ENCODE measurements at places on chromosomes 16 and 17.

DNA sequence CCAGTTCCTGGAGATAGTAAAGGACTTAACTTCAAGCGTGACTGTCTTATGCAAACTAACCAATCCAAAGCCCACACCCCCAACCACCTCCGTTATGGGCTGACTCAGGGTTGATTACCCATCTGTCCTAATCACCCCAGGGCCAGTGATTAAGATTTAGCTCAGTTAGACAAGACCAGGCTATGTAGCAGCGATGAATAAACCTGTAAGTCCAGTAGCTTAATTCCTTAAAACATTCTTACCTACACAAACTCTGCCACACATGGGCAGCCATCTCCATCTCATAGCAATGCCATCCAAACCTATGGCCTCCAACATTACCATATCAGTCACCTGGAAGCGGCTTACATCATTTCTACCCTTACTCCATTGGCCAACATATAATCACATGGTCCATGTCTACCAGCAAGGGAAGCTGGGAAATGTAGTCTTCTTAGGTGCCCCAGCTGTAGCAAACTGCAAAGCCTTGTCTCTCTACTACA, 266.7 kb downstream of the SHISA9 start:
- no peak for DNase-seq

GRCh38 chr17:61002316-61002736, 324.7 kb downstream of the BCAS3 start:
- peak; percentile 15 for DNase-seq

GRCh38 chr17:36933512-36934143, 3.6 kb upstream of the LHX1 start:
- DNase-seq: no peak

DNA sequence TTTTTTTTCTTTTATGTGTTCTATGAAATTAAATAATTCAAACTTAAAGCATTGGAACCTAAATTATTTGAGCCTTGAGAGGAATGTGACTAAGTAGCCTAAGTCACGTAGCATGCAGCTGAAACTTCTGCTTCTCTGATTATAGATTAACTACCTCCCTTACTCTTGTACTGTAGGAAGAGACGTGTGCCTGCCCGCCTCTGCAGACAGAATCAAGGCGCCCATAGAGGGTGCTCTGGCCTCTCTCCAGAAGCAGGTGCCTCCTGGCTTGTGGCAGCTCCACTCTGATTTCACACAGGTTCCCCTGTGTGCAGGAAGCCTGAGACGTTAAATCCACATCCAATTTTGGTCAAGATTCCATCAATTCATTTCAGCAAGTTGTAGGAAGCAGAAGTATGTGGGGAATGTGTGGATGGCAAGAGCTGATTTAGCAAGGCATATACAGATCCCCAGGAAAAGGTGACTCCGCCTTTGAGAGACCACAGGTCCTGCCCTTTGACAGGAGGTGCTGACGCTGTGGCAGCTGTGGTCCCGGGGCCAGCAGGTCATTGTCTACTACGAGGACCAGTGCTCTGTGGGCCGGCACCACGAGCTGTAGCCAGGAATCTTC, 1418.8 kb downstream of the CDH11 start:
- DNase-seq: no peak

DNA sequence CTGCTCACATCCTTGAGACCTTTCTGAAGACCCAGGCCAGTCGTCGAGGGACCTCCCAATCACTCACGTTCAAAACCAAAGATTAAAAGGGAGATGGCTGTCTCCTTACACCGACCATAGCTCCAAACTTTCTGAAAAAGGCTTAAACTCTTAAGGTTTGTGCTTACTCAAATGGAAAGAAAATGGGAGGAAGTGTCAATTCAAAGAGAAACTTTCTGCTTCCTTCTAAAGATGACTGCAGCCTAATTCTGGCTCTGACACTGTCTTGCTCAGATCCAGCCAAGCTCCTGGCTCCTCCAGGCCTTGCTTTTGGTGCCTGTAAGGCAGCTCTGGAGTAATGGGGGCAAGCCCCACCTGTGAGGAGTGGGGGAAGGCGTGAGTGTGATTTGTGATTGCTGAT, 54.9 kb upstream of the WSB1 start:
- DNase-seq: no peak

- no peak for DNase-seq
Observed at GRCh38 chr16:66266436-66267291, 99.8 kb upstream of the CDH5 start.

- no peak for DNase-seq
Observed at GRCh38 chr16:48608871-48609651, 919 bp downstream of the N4BP1 start.

- DNase-seq: no peak
Observed at GRCh38 chr17:49353607-49354006, 8.4 kb downstream of the ZNF652 start.

DNA sequence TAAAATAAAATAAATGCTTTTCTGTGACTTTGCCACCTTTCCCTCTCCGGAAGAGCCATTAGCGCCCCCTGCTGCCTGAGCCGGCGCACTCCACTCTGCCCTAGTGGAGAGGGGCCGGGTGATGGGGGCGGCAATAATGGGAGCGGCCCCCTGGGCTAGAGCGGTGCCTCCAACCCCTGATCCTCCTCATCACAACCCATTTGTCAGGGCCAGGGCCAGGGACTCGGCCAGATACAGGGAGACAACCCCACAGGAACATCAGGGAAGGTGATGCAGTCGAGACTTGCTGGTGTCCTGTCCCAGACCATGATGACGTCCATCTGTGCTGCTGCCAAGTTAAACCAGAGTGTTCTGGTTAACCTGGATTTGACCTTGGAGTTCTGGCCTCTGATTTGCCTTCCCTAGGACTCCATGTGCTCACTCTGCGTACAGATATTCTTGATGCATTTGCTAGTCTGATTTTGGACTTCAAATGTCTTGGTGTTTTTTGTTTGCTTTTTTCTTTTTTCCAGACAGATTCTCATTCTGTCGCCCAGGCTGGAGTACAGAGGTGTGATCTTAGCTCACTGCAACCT, 46.1 kb upstream of the BPTF start:
- no peak for DNase-seq

GRCh38 chr17:76500074-76500746, 1.0 kb downstream of the RHBDF2 start:
- DNase-seq: no peak

DNA sequence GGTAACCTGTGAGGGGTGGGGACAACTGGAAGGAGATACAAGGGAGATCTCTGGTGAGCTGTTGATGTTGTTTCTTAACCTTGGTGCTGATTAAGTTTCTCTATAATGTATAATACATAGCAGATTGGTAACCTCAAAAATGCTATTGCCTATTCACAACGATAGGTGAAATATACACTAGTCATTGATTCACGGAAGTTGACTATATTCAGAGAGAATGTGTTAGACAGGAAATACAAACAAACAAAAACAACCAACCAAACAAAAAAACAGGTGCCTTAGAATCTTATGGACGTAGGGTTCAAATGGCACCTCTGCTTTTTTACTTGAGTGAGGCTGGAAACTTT, 21.5 kb downstream of the HSD17B2 start:
- no peak for DNase-seq

DNA sequence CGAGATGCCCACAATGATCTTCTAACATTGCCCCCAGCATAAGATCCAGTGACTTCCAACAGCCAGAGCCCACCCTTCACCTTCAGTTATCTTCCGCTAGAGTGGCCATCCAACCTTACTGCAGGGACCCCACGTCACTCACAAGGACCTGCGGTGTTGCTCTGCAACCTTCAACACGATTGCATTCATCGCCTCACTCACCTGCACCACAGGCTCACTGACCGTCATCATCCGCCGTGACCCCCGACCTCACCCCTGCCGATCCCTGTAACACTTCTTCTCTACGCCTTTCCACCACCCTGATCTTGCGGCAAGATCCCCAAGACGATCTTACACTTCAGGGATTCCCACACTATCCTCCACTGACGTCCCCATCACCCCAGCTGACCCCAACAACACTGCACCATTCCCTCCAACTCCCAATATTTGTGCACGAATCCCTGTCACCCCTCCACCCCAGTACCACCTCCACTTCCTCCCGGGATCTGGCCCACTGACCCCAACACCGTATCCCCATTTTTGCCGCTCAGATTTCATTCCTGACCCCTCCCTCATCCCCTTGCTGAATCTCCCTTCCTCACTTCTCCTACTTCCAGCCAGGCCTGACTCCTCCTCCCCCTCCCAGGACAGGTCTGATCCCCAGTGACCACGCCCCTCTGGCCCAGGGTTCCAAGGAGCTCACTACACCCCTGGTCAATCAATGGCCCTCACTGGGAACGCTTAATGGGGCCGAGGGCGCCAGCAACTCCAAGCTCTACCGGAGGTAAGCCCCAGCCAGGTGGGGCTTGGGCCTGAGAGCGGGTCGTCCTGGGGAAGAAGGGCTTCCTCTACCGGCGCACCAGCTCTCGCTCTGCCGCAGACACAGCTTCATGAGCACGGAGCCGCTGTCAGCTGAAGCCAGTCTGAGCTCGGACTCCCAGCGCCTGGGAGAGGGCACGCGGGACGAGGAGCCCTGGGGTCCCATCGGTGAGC, 7.6 kb downstream of the RUNDC3A start:
- no peak for DNase-seq
